Stimulated activated CD4-positive, alpha-beta T cell treated with anti-CD3 and anti-CD28 coated beads, Interleukin-4, amount 100 ng/mL, for 1 hour (primary cell): ENCODE measurements at places on chromosomes 6 and 20.
A peak's percentile ranks its signal among the peaks of the same experiment; 100 is the strongest.

- no peak for DNase-seq
These were observed 83.6 kb downstream of the PFDN4 start for GRCh38 chr20:54291339-54292010.

DNA sequence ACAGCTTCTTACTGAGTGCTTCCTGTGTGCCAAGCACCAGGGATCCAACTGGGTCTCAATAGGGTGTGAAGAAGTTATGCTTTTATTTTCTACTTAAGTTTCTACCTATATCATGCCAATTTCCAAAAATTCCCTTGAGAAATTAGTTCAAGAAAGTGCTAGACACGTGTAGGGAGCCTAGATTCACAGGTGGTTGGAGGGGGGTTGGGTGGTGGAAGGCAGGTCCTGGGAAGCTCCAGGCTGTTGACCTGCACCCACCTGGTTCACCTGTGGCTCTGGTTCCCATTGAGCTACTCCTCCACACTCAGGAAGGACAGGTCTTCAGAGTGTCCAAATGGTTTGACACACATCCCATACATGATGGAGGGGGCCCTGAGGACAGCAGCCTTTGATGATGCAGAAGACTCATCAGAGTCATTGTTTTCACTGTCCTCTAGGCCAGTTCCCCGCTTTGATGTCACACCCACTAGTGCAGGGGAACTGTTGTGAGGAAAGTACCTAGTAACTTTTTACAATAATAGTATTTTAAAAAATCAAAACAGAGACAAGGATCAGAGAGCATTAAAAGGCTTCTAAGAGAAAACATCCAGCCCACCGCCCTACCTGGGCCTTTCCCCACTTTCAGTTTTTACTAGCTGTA is 39.8 kb upstream of the MYL9 start:
- peak; percentile 16 for DNase-seq

- DNase-seq: no peak
These were observed 3.5 kb upstream of the TRAF3IP2 start for GRCh38 chr6:111609028-111609820.

GRCh38 chr20:57417051-57417689 is 26.0 kb downstream of the RBM38 start:
- DNase-seq: no peak

DNA sequence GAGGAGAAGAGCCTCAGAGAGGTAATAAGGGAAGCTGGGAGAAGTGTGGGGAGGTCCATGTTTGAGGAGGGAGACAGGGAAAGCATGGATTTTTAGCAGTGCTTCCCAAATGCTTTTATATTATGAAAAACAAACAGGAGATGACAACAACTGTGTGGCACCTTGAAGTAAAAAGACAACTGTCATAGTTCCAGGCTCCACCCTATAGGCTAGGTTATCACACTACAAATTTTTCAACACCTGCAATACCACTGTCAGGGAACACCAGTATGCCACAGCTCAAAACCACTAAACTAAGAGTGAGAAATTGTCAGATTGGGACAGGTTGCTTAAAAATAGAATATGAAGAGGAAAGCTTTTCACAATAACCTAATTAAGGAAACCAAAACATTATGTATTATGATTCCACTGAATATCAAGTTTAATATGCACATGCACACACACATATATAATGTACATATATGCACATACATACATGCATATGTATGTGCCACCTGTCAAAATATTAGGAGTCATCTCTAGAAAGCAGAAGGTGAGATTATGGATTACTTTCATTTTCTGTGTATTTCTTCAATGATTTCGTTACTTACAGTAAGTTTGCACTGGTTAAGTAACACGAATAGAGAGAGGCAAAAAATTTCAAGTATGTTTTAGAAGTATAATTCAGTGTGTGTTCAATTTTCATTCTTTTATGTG is 261.2 kb downstream of the PTPRK start:
- no peak for DNase-seq

DNA sequence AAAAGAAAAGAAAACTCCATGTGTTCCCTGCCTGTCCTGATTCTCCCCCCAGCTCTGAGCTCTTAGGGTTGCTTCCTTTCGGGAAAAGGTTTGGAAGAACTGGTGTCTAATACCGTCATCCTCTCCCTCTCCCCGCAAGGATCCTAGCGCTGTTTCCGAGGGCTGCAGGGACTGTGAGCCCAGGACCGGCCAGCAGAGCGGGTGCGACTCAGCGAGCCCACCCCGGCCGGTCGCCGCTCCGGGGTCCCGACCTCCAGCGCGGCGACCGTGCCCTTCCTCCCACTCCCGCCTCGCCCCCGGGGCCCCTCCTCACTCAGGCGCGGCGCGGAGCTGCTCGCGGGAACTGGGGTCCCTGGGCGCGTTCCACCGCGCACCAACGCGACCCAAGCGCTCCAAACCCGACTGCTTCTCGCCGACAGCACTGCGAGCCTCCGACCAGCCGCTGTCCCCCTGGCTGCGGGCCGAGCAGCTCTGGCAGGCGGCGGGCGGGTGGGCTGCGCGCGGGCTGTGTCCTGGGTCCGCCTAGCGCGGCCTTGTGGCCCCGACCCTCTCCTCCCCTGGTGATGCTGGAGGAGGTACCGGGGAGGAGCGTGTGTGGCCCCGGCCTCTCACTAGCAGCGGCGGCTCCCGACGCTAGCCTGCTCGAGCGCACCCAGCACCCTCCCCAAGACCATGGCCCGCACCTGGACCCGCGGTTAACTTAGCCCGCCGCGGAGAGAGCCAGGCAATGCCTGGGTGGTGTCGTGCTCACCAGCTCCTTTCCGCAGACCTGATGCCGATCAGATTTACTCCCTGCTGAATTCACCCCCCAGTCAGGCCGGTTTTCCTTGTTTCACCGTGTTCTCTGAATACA is at the start of gene PLA2G7:
Gene PLA2G7, minus strand, starts transcription at position 509 of the 853 bp plus-strand sequence. CDS start 12,484 bp downstream, outside the sequence.
- DNase-seq: no peak

- no peak for DNase-seq
These were observed 83.1 kb downstream of the KCNQ5 start for GRCh38 chr6:72704979-72705378.

DNA sequence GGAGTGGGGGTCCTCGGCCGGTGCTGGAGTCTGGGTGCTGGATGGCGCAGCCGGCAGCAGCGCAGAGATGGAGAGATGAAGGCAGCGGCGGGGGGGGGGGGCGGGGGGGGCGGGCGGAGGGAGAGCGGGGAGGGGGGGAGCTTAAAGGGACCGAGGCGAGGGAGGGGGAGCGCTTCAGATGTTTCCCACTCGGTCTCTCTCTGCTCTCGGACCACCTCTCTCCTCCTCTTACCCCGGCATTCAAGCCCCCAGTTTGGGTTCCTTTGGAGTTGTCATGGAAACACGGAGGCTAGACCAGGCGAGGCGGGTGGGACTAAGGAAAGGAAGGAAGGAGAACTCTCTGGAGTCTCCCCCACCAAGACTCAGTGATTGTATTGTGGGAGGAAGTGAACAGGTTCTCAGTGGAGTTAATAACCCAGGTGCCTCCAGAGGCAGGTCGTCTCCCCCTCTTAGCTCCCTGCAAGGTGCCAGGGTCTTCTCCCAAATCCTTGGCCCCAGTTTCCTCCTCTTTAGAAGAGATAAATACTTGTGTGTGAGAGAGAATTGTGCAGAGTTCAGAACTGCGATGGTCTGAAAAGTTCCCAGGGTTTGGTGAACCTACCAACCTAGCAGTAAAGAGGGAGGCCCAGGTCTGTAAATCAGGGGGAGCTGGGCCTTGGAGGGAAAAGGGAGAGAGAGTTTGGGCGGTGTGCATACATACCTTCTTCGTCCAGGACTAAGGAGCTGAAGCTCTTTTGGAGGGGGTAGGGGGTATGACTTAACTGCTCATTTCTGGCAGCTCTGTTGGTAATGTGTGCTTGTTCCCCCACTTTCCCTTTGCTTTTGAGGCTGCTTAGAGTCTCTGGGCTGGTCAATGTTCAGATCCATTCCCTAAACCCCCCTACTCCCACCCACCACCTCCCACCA is at the start of gene PRRT1:
Gene PRRT1, minus strand, starts transcription at position 77 of the 906 bp plus-strand sequence. CDS start 112 bp downstream, outside the sequence.
- no peak for DNase-seq

DNA sequence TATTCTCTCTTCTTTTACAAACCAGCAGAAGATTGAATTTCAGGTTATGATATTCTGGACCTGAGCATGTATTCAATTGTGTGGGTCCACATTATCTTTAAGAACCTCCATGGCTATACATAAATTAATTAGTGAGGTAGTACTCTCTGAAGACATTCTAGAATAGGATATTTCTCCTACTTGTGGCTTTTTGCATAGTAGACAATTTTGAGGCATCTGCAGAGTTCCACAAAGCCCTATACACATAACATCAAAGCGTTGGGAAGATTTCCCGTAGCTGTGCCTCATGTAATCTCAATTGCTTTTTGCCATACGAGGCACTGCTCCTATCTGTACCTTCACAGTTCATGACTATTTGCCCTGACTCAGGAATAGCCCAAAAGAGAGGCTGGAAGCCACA is 395.4 kb upstream of the RGS17 start:
- DNase-seq: no peak

GRCh38 chr6:7672066-7673062 is 53.5 kb upstream of the BMP6 start:
- DNase-seq: no peak

GRCh38 chr6:148842296-148843019 is 95.6 kb downstream of the UST start:
- no peak for DNase-seq

- no peak for DNase-seq
These were observed 62.9 kb downstream of the SCAND1 start for GRCh38 chr20:35891375-35891774.

- DNase-seq: no peak
These were observed 31.8 kb upstream of the RALGAPA2 start for GRCh38 chr20:20744170-20744725.

GRCh38 chr6:25058441-25058840 is 122.7 kb upstream of the RIPOR2 start:
- DNase-seq: no peak

DNA sequence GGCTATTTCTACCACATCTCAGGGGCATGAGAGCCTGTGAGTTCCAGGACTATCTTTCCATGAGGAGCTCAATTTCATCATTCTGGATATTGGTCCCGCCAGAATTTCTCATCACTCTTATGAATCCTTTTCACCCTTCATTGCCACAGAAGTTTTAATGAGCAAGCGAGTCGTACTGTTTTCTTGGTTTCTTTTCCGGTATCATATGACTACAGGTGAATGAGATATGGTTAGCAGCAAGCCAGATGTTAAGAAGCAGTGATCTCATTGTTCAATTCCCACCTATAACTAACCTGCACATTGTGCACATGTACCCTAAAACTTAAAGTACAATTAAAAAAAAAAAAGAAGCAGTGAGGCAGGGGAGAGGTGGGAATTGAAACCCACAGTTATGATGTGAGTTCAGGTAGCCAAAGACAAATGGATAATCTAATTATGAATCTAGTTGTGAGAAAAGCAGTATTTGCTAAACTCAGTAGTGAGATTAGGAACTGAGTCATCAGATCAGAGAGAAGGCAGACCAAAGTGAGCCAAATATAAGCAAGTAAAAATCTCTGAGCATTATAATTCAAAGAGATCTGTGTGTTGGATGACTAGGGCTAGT is 78.0 kb upstream of the ELOVL5 start:
- DNase-seq: no peak

DNA sequence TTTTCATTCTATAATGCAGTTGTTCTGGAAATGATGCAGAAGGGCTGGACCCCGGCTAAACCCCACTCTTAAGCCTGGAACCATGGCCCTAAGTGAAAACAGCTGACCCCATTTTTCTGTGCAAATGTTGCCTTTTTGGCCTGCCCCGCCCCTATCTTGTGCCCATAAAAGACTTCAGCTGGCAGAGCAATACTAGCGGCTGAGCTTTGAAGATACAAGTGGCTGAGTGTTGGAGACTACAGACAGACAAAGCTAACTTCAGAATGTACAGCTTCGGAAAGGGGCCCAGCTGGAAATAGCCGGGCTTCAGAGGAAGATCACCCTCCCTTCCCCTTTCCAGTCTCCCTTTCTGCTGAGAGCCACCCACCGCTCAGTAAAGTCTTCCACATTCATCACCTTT is 258.6 kb upstream of the SPTLC3 start:
- DNase-seq: no peak

- DNase-seq: no peak
These were observed 221.6 kb upstream of the CDYL start for GRCh38 chr6:4554645-4555044.

- no peak for DNase-seq
These were observed 360.0 kb downstream of the CD83 start for GRCh38 chr6:14477559-14477958.

GRCh38 chr6:165689699-165690098 is 26.7 kb upstream of the PDE10A start:
- DNase-seq: no peak

DNA sequence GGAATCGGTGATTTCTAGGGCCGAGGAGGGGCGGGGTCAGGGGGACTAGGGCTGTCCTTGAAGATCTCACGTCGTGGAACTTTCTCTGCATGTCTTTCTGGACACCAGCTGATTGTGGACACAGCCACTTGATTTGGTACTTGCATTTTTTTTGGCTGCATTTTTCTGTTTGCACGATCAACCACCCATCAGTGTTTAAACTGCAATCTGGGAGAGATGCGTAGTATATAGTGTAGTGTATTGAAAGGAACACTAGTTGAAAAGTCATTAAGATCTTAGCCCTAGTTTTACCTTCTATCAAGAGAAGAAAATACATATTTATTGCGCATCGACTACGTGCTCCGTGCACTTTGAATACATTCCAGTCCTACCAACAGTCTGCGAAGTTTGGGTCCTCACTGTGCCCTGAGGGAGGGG is 657 bp downstream of the NT5DC1 start:
- peak; percentile 73 for DNase-seq

GRCh38 chr6:166862978-166863530 is 93.3 kb downstream of the RNASET2 start:
- DNase-seq: no peak

DNA sequence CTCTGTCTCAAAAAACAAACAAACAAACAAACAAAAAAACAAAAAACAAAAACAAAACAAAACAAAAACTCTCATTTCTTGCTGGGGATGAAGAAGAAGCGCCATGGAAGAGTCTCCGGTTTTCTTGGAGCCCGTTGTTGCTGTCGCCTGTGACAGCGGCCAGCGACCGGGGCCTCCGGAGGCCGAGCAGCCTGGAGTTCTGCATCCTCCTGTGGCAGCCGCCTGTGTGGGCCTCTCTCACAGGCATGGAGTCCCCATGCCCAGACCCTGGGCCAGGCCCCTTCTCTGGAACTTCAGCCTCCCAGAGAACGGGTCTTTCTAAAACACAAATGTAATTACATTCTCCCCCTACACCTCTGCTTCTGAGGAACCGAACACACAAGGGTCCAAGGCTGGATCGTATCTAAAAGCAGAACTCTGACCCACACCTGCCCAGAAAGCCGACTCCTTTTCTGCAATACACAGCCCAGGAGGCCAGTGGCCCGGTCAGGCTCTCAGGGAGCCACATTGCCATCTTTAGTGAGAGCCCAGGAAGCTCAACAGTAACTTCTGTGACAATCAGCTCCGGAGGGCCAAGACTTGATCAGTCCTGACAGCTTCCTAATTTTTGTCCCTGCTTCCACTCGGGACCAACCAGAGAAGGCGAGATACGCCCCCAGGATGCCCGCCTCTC is 18.5 kb downstream of the DACT2 start:
- no peak for DNase-seq

- no peak for DNase-seq
These were observed 2.6 kb upstream of the NCOA3 start for GRCh38 chr20:47499053-47499452.

DNA sequence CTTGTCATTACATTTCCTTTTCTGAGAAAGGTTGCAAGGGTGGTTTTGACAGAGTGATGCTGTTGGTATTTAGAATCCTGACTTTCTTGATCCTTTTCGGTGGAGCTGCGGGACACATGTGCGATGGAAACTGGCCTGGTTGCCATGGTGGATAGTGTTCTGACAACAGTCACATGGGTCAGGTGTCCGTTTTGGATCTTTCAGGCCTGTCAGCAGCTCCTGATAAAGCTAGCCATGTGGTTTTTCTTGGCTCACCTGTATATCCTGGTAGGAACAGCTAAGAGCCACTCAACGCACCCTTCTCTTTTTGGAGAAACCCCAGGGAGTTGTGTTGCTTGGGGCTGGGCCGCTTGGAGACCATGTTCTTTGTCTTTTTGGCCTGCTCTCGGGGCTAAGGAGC is 177.4 kb downstream of the MTFR2 start:
- DNase-seq: no peak
